SK-N-SH (cell line): ENCODE measurements at places on chromosomes 7 and 10. TPM values are rescaled to one million over a fixed set of nuclear protein-coding genes. Genes with fewer than 3 reads are reported as not detected.

Gene SLC26A3
- not detected in 2 replicates for polyA plus RNA-seq

Gene LRCH4
- polyA plus RNA-seq: 24.2 and 29.8 TPM in 2 replicates

Gene OR2A25
- not detected in 2 replicates for polyA plus RNA-seq

Gene NUTM2D
- 1.5 and 1.7 TPM in 2 replicates for polyA plus RNA-seq

Gene SORCS1
- polyA plus RNA-seq: 0.66 and 2.4 TPM in 2 replicates

Gene NKX2-3
- not detected in 2 replicates for polyA plus RNA-seq

Gene COMTD1
- polyA plus RNA-seq: 7.6 and 8.0 TPM in 2 replicates

Gene HOXA7
- polyA plus RNA-seq: not detected in 2 replicates

Gene DNAH11
- polyA plus RNA-seq: 0.77 and 1.2 TPM in 2 replicates

Gene MYO1G
- polyA plus RNA-seq: 0.05 and 0.10 TPM in 2 replicates

Gene MASTL
- polyA plus RNA-seq: 5.8 and 6.2 TPM in 2 replicates

Gene NKX1-2
- polyA plus RNA-seq: not detected in 2 replicates

Gene C1QL3
- not detected in 2 replicates for polyA plus RNA-seq

Gene GCC1
- polyA plus RNA-seq: 8.4 and 10.3 TPM in 2 replicates

Gene ZMYND11
- polyA plus RNA-seq: 33.1 and 46.5 TPM in 2 replicates

Gene IFIT1
- polyA plus RNA-seq: 4.4 and 5.7 TPM in 2 replicates

Gene MYH16
- 0.19 and 0.41 TPM in 2 replicates for polyA plus RNA-seq

Gene DPYSL4
- polyA plus RNA-seq: 19.4 and 21.8 TPM in 2 replicates

Gene HOXA3
- 0.15 TPM in 1 of 2 replicates, not detected in the other for polyA plus RNA-seq

Gene CALD1
- 299 and 303 TPM in 2 replicates for polyA plus RNA-seq

Gene SPDYE9
- polyA plus RNA-seq: 0.08 TPM in 1 of 2 replicates, not detected in the other

Gene AKR1C8
- polyA plus RNA-seq: not detected in 2 replicates

Gene LIPM
- not detected in 2 replicates for polyA plus RNA-seq

Gene PON1
- not detected in 2 replicates for polyA plus RNA-seq

Gene SMO
- 34.5 and 37.0 TPM in 2 replicates for polyA plus RNA-seq

Gene STARD3NL
- 46.3 and 63.1 TPM in 2 replicates for polyA plus RNA-seq

Gene CALHM3
- polyA plus RNA-seq: not detected in 2 replicates

Gene EGR2
- 0.25 and 0.47 TPM in 2 replicates for polyA plus RNA-seq

Gene CYP2E1
- 0.61 and 1.3 TPM in 2 replicates for polyA plus RNA-seq

Gene OR2A42
- not detected in 2 replicates for polyA plus RNA-seq

Gene MYO3A
- not detected in 2 replicates for polyA plus RNA-seq

Gene GIMAP5
- polyA plus RNA-seq: not detected in 2 replicates

Gene TEX36
- not detected in 2 replicates for polyA plus RNA-seq

Gene MKX
- polyA plus RNA-seq: not detected in 2 replicates

Gene SPOCK2
- 0.18 and 0.63 TPM in 2 replicates for polyA plus RNA-seq

Gene CFAP43
- 0.23 and 0.35 TPM in 2 replicates for polyA plus RNA-seq

Gene RPEL1
- 0.08 TPM in 1 of 2 replicates, not detected in the other for polyA plus RNA-seq

Gene RNF32
- polyA plus RNA-seq: 2.2 and 2.3 TPM in 2 replicates

Gene UPF2
- 4.7 and 6.4 TPM in 2 replicates for polyA plus RNA-seq

Gene LRRC61
- polyA plus RNA-seq: 0.93 and 0.99 TPM in 2 replicates

Gene MAD1L1
- polyA plus RNA-seq: 28.7 and 46.2 TPM in 2 replicates

Gene COL28A1
- polyA plus RNA-seq: 0.08 TPM in 1 of 2 replicates, not detected in the other

Gene AVPI1
- polyA plus RNA-seq: 6.3 and 7.0 TPM in 2 replicates

Gene SEPTIN7
- polyA plus RNA-seq: 119 and 171 TPM in 2 replicates

Gene SFTPA1
- not detected in 2 replicates for polyA plus RNA-seq

Gene WNT16
- 0.05 and 0.10 TPM in 2 replicates for polyA plus RNA-seq

Gene NPC1L1
- polyA plus RNA-seq: 0.03 TPM in 1 of 2 replicates, not detected in the other

Gene GPR146
- polyA plus RNA-seq: 1.4 and 2.0 TPM in 2 replicates

Gene HECTD2
- 4.1 and 5.7 TPM in 2 replicates for polyA plus RNA-seq

Gene CHRM2
- 0.02 and 0.23 TPM in 2 replicates for polyA plus RNA-seq

Gene PTPN12
- 23.3 and 28.0 TPM in 2 replicates for polyA plus RNA-seq

Gene POR
- polyA plus RNA-seq: 55.8 and 68.7 TPM in 2 replicates

Gene DNAJC12
- polyA plus RNA-seq: 7.9 and 9.3 TPM in 2 replicates

Gene DNAJB9
- 6.4 and 6.6 TPM in 2 replicates for polyA plus RNA-seq

Gene PDE6C
- polyA plus RNA-seq: not detected in 2 replicates

Gene TMEM176B
- polyA plus RNA-seq: 0.15 TPM in 1 of 2 replicates, not detected in the other

Gene LIPN
- polyA plus RNA-seq: not detected in 2 replicates
